ENCODE measurements at places on chromosomes 5 and 9.

- DNase-seq = no peak
Measured at GRCh38 chr5:102231693-102232619, 64.1 kb downstream of the SLCO4C1 start.

DNA sequence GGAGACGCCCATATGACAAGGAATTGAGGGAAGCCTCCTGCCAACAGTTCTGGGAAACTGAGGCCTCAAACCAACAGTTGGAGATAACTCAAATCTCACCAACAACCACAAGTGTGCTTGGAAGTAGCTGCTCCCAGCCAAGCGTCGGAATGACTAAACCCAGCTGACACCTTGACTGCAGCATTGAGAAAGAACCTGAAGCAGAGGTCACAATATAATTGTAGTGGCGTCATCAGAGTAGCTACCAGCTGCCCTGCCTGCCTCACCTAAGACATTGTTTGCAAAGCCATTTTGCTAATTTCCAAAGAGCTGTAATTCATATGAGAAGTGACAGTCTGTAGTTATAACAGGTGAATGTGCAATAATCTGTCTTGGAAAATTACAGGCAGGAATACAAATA is 40.8 kb upstream of the ANKRD31 start:
- DNase-seq = no peak

GRCh38 chr9:13278023-13278367 is 1.5 kb downstream of the MPDZ start:
- no peak for DNase-seq

GRCh38 chr5:9387879-9388278 is 158.0 kb downstream of the SEMA5A start:
- DNase-seq = no peak

DNA sequence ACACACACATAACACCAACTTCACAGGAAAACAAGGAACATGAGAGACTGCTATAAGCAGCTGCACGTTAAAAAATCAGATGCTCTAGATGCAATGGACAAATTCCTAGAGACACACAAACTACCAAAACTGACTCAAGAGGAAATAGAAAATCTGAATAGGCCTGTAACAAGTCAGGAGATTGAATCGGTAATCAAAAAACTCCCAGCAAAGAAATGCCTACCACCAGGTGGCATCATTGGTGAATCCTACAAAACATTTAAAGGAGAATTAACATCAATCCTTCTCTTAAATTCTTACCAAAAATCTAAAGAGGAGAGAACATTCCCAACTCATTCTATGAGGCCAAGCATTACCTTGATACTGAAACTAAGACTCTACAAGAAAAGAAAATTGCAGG is 54.9 kb downstream of the NDST1 start:
- no peak for DNase-seq

- DNase-seq = no peak
Measured at GRCh38 chr5:141944076-141944475, 13.9 kb downstream of the PCDH12 start.

DNA sequence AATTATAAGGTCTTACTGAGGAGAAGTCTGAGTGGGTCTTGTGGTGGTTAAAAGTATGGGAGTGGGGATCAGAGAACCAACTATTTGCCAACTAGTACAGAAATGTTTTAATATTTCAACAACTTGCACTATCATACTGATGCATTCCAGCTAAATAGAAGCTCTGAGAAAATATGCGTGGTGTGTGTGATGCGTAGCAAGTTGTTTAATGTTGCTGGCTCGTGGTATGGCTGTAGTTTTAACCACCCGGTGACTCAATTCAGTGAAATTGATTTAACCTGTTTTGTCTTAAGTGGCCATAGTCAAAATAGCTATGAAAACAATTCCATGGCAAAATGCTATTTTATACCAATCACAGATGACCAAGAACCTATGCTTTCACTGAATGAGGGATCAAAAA is 176.5 kb upstream of the SLC24A2 start:
- DNase-seq = no peak
